ENCODE measurements at places on chromosomes 2 and 18. TPM values are rescaled to one million over a fixed set of nuclear protein-coding genes. Genes with fewer than 3 reads are reported as not detected.

WBP1 gene
- total RNA-seq = 54.3 TPM

GDF7 gene
- under 0.01 TPM for total RNA-seq

WDSUB1 gene
- total RNA-seq = 9.4 TPM

FARSB gene
- 17.0 TPM for total RNA-seq

ST8SIA5 gene
- 0.24 TPM for total RNA-seq

SLC19A3 gene
- not detected for total RNA-seq

ARHGAP25 gene
- 1.3 TPM for total RNA-seq

RAX gene
- not detected for total RNA-seq

KIF1A gene
- not detected for total RNA-seq

PGAP1 gene
- 9.2 TPM for total RNA-seq

CRYGC gene
- not detected for total RNA-seq

PLCD4 gene
- 6.7 TPM for total RNA-seq

MC2R gene
- total RNA-seq = not detected

OTOS gene
- not detected for total RNA-seq

SYT4 gene
- not detected for total RNA-seq

C2orf80 gene
- not detected for total RNA-seq

ATOH8 gene
- total RNA-seq = 5.7 TPM

IL1R2 gene
- total RNA-seq = 1.3 TPM

ANKRD12 gene
- 66.5 TPM for total RNA-seq

CDK15 gene
- total RNA-seq = 4.7 TPM

NEDD4L gene
- total RNA-seq = 30.5 TPM

Data from hair follicle dermal papilla cell (primary cell).